NCI-H1930 (cell line): ENCODE measurements at places on chromosomes 2 and 18.

GRCh38 chr2:24816404-24816803 is 23.2 kb downstream of the CENPO start:
- no peak for DNase-seq

GRCh38 chr2:8600456-8600855 is 81.4 kb upstream of the ID2 start:
- no peak for DNase-seq

DNA sequence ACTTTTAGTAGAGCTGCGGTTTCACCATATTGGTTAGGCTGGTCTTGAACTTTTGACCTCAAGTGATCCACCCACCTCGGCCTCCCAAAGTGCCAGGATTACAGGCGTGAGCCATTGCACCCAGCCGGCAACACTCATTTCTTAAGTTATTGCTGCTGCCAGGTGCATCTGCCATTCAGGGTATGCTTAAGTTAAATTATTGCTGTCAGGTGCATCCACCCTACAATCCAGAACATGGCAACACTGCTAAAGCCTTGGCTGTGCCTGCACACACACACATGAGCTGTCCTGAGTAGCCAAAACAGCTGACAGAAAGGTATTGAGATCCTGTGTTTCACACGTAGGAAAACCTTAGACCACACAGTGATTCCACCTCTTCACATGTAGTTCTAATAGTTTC is 148.2 kb downstream of the FAM161A start:
- DNase-seq, result no peak

DNA sequence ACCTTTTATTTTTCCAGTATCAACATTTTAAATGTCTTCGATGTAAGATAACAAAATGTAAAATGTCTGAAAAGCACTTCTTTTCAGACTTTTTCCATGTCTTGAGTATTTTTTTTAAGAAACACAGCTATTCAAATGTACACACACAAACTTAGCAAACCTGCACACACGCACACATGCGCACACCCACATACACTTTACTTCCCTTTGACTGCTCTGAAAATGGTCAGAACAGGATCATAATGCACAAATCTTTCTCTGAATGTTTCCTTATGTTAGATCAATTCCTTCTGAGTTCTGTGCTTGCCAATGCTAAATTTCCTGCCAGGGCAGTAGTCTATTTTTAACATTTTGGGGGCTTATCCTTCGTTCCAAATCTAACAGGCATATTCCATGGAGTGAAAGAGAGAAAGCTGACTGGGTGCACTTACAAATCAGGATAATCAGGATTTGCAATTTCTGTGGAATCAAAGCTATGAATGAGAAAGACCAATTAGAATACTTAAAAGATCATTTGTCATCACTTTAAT is 136.3 kb downstream of the ZEB2 start:
- DNase-seq, result no peak

- DNase-seq, result no peak
These were observed 256.3 kb downstream of the CCDC178 start for GRCh38 chr18:33184175-33184574.

DNA sequence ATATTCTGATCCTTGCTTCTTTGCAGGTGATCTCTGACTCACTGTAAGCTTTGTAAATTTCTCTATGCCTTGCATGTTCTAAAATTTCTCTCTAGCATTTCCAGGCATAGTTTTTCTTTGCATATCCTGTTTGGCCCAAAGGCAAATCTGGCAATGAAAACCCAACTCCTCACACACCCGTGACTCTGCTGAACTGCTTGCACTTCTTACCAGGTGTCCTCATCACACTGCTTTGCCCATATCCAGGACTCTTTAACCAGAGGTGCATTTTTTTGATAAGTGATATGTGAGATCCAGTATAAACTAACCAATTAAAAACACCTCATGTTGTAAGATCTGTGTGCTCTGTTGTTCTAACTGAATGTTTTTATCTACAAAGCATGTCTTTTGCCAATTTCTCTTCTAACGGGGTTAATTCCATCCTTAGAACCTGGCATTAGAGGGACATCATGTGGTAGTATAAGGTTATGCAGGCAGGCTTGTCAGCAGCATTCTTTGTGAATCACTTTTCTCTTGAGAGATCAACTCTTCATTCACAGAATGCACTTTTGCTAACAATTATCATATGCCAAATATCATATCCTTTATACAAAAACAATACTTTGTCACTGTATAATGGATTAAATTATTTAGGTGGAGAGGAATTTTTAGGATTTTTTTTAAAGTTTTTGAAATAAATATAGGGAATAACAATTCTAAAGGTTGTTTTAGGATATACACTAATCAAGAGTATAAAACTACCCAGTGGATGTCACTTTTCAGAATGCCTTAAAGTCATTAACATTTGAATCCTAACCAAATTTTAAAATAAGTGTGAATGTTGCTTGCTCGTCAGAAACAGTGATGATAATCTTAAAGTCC is 20.8 kb upstream of the TMX3 start:
- DNase-seq, result no peak

DNA sequence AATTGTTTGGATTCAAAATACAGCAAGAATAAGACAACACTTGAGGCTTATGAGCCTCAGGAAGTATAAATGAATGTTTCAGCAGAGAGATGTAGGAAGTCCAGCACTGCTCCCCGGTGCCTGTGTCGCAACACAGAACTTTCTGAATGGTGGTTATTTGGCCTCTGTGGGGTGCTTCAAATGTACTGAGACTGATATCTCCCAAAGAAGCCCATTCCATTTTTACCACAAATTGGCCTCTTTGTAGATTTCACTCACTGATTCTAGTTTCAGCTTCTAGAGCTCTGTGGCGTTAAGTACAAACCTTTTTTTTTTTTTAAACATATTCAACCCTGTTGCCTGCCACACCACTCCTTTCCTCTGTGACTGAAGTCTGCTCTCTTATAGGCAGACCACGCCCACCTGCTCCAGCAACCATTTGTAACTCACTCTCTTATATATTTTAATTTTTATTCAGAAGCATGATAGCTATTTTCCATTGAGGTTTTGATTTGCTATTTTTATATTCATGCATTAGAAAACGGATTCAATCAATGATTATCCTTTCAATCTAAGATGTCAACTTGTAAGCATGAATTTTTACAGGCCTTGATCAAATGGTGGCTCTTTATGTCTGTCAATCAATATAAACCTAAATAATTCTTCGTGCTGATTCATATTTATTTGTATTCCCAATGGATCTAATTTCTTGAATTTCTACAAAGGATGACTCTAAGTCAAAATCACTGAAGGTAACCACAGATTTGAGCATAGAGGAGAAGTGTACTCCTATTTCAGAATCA is 277.1 kb upstream of the CCDC68 start:
- no peak for DNase-seq

- DNase-seq, result no peak
These were observed 256.3 kb upstream of the LINC00305 start for GRCh38 chr18:64405161-64405560.
